Liver (tissue), 10 donors: ENCODE measurements at places on chromosomes 12 and 14.
A peak's percentile ranks its signal among the peaks of the same experiment; 100 is the strongest.

GRCh38 chr14:59374048-59374447 lies 91.1 kb downstream of the GPR135 start:
- DNase-seq: no peak

- no peak for DNase-seq
These were observed 34.2 kb upstream of the LRP1-AS start for GRCh38 chr12:57181561-57182155.

- DNase-seq: no peak
These were observed 45.4 kb downstream of the PHLDA1 start for GRCh38 chr12:75986001-75986746.

GRCh38 chr12:104906695-104907094 lies 51.4 kb downstream of the SLC41A2 start:
- no peak for DNase-seq

- DNase-seq: no peak
These were observed 276.5 kb upstream of the PLEKHG7 start for GRCh38 chr12:92426332-92426731.

GRCh38 chr14:101088395-101088667 lies 184.8 kb upstream of the RTL1 start:
- peak; percentile 28 for DNase-seq

- no peak for DNase-seq
These were observed 205.2 kb downstream of the SLC41A2 start for GRCh38 chr12:104752881-104753280.

DNA sequence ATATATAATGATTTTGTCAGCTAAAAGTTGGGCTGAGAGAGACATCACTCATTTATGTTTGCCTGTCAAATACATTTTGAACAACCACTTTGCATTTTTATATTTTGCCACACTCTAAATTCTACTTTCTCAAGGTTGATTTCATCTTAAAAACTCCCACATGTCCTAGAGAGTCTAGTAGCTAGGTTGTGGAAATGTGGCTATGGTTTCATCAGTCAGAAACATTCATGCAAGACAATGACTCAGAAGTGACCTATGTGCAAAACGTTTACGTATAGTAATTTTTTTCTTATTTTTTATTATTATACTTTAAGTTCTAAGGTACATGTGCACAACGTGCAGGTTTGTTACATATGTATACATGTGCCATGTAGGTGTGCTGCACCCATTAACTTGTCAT lies 27.4 kb upstream of the PRKD1 start:
- DNase-seq: no peak

GRCh38 chr12:111570084-111570961 lies 28.8 kb downstream of the ATXN2 start:
- DNase-seq: no peak

DNA sequence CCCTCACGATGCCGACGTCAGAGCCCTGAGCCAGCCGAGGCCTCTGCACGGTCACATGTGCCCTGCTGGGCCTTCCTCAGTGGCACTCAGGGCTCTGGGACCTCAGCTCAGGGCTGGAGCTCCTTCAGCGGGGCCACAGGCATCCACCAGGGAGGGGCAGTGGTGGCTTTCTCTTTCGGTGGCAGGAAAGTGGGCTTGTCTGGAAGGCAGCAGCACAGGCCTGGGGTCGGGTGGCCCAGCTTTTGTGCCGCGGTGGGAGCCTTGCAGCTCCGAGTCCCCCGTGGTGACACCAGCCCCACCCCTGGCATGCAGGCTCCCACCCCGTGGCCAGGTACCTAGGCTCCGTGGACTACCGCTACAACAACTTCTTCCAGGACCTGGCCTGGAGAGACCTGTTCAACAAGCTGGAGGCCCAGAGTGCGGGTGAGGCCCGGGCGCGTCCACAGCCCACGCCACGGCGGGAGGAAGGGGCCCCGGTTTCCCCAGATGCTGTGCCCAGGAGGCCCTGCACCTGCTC lies 14.2 kb upstream of the TEX22 start:
- DNase-seq: no peak

GRCh38 chr14:89813617-89814031 lies 140.9 kb downstream of the EFCAB11 start:
- DNase-seq: no peak

GRCh38 chr14:25349269-25349668 lies 299.3 kb upstream of the STXBP6 start:
- no peak for DNase-seq

DNA sequence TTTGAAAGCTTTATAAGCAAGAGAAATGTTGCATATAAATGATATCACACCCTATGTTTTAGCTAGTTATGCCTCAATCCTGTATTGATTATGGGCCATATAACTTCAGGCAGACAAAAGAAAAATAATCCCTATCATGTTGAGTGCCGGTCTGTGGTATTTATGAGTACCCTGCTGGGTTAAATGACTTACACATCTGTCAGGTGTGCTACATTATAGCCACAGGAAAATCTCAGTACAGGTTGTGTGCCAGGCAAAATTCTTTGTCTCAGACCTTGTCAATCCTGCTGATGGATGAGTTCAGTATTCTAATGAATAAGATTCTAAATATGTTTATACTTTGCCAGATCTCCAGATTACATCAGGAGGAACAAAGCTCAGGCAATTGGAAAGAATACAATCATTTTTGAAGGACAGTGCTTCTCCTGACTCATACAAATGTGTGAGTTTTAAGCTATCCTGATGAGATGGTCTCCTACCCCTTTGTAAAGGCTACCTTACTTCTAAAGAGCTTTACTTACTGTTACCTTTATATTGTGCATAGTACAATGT lies 109.8 kb upstream of the FOXG1 start:
- DNase-seq: no peak

- no peak for DNase-seq
These were observed 78.8 kb downstream of the OSBPL8 start for GRCh38 chr12:76480796-76481195.

DNA sequence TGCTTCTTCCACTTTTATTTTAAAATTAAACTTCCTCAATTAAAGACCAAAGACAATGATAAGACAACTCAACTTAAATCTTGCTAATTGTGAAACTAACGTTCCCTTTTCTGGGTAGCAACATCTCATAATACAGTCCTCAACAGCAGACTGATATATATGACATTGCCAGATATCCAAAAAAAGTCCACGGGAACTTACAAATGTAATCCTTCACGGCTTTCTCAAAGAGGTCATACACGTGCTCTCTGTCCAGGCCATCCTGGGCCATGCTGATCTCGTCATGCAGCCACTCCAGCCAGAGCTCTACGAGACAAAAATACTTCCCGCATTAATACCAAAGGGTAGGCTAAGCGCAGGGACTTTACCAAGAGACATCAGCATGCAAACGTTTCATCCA lies 13.3 kb downstream of the SART3 start:
- DNase-seq: no peak

DNA sequence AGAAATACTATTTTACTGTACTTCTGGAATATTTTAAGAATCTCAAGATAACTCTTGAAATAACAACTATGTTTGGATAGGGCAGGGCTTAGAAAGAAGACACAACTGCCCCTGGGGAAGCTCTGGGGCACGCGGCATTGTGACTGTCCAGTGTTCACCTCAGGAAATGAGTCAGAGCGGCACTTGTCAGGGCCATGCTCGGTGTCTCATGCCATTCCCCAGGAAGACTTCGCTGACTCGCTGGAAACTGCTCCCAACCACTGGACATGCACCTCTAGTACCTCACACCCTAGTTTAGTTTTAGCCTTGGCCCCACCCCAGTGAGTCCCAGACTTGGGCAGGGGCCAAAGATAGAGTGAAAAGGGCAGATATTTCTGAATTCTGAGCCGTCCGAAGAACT lies 192.0 kb downstream of the TTC7B start:
- no peak for DNase-seq

GRCh38 chr12:131375972-131376345 lies 334.9 kb upstream of the SFSWAP start:
- DNase-seq: no peak

DNA sequence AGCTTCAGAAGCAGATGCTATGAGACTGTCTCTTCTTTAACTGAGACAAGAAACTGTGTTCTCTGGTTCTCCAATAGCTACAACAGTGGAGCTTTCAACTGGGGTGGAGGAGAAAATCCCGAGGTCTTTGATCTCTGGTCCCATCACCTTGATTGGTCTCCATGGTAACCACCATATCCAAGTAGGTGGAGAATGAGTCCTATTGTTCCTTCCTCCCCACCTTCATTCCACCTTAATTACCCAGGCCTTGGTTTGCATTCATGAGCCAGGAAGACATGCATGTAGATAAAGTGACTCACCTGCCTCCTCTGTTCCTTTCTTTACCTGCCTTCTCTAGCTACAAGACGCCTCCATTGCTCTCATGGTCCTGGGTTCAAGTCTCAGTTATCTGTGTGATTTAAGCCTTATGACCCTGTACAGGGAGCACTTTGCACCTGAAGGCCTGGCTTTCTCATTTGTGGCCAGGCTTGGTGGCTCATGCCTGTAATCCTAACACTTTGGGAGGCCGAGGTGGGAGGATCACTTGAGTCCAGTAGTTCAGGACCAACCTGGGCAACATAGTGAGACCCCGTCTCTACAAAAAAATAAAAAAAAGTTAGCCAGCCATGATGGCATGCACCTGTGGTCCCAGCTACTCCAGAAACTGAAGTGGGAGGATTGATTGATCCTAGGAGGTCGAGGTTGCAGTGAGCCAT lies 157.7 kb upstream of the TBX3 start:
- no peak for DNase-seq

DNA sequence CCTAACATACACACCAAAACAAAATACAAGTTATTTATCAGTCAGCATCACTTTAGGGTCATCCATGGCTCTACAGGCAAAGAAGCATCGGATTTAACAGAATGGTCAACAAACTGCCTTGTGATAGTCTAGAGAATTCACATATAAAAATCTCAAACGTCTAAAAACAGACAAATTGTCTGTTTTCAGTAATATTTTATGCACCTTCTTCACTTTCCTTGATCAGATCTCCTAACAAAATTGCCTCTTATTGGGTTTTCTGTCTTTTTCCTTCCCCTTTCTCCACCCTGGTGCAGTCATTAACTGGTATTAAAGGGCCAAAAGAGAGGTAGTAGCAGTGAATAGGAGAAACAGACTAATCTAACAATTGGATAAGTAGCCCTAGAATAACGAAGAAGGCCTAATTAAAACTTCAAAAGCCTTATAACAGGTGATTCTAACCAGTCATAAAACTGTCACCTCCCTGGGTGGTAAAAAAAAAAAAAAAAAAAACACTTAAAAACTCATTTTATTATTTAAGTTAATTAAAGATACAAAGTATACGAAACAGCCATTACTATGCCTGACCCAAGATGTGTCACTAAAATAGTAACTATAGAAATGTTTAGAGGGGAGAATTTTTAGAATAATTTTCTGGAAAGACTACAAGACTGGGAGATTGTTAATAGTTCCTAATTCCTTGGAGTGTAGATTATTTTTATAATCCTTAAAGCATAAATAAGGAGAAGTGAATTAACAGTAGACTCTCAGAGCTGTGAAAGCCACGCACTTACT lies 1.5 kb downstream of the KIF21A start:
- DNase-seq: no peak

- no peak for DNase-seq
These were observed 50.4 kb downstream of the DYRK2 start for GRCh38 chr12:67698672-67699581.
